Activated CD4-positive, alpha-beta T cell treated with anti-CD3 and anti-CD28 coated beads, Interleukin-2, amount 50 U/mL, for 24 hours (primary cell): ENCODE measurements at places on chromosomes 13 and 19.

DNA sequence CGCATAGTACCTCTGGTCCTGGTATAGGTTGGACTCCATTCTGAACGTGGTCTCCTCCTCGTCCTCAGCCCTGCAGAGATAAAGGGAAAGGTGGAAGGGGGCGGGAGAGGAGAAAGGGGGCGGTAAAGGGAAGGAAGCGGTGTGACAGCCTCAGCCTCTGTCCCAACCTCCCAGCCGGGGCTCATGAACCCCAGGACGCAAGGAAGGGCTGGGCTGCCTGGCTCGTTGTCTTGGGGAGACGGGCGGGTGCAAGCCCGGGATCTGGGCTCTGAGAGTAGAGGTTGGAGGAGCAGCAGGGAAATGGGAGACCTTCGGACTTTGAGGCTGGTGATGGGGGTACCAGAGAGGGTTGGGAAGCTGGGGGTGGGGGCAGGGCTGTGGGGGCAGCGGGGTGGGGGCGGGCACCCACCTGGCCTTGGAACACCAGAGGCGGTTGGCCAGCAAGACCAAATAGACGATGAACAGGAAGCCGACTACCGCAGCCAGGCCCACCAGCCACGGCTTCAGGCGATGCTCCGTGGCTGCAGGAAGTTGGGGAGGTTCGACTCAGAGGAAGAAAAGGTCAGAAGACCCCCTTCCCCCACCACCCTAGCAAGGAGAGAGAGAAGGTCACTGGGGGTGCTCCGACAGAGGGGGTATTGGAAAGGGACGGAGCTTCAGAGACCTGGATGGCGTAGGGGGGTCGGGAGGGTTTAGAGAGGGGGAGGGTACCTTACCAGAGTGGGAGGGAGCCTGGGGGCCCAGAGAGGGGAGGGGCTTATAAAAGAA lies 1.7 kb downstream of the SMIM24 start:
- no peak for DNase-seq

GRCh38 chr19:50720181-50720920 lies 749 bp upstream of the SHANK1 start:
- DNase-seq = no peak

DNA sequence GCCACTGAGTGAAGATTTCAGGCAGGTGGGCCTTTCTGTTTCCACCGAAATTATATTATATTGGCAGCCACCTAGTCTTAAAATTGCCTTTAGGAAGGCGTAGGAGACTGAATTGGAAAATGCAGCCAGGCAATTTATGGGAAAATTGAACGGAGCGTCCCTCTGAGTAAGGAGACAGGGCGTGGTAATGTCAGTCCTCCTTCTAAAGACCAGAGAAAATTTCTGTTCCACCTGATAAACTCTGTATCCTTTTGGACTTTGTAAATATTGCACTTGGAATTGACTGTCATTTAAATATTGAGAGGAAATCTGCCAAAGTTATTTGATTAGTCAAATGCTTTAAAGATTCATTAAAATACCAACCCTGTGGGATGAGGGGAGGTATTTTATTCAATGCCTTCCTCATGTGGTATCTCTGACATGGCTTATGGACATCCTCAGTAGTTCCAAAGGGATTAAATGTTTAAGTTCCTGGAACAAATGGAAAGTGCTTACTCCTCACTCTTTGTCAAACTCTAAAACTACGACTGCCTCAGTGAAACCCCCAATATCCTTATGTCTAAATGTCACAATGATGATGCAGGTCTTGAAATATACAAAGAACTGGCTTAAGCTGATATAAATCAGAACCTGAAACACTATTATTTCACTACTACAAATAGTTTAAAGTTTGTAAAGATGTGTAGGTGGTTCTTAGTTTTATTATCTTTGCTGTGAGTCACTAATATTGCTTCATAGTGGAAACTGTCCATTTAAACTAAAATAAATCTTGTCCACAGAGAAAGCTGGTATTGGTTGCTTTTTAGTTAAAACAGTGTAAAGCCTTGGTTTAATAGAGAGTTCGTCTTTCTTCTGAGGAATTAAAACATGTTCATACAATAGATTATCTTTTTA lies 203.2 kb downstream of the FGF14 start:
- no peak for DNase-seq

DNA sequence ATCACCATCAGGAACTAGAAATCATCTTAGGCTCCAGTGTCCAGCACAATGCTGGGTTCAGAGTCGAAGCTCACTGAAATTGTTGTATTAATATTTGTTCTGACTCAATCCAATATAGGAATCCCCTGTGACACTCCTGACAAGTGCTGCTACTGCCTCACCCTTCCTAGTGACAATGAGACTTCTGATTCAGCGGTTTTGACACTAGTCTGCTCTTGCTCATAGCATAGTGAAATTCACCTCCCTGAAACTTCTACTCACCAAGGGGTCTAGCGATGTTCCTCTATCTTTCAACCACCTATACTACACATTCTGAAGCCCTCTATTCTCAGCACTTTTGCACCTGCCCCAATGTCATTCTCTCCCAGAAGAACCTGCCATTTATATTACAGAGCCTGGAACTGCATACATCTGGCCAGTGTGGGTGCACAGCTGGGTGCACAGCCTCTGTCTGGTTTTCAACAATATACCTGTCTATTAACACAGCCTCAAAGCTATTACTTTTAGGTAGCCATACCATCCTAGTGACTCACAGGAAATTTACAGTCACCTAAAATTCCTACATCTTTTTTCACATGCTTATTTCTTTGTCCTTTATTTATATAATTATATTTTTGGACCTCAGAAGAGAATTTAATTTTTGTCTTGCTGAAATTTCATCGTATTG lies 88.3 kb downstream of the DOCK9 start:
- no peak for DNase-seq

DNA sequence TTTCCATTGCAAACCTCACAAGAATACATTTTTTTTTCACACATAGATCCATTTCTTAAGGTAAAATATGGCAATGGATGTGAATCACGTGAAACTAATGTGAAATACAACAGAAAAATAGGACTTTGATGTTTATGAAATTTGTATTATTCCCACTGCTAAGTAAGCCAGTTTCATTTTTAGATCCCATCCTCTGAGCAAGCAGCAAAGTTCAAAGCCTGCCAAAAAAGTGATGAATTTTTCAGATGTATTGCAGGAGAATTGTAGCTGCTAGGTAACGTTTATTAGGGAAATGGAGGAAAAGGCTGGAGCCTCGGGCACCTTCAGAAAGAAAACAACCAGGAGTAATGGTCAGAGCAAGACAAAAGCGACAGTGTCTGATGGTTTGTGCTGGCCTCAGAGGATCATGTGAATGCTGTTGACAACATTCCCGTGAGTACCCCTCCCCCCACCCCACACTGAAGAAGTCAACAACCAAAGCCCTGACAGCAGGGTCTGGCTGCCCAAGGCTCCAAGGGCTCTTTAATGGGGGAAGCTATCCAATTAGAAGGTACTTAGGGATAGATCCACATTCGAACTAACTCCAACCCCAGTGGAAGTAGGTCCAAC lies 95.5 kb downstream of the OXGR1 start:
- no peak for DNase-seq

GRCh38 chr13:112554214-112554850 lies 33.6 kb downstream of the TUBGCP3 start:
- DNase-seq = no peak

GRCh38 chr19:4115050-4115817 lies 8.7 kb downstream of the MAP2K2 start:
- peak; percentile 45 for DNase-seq

DNA sequence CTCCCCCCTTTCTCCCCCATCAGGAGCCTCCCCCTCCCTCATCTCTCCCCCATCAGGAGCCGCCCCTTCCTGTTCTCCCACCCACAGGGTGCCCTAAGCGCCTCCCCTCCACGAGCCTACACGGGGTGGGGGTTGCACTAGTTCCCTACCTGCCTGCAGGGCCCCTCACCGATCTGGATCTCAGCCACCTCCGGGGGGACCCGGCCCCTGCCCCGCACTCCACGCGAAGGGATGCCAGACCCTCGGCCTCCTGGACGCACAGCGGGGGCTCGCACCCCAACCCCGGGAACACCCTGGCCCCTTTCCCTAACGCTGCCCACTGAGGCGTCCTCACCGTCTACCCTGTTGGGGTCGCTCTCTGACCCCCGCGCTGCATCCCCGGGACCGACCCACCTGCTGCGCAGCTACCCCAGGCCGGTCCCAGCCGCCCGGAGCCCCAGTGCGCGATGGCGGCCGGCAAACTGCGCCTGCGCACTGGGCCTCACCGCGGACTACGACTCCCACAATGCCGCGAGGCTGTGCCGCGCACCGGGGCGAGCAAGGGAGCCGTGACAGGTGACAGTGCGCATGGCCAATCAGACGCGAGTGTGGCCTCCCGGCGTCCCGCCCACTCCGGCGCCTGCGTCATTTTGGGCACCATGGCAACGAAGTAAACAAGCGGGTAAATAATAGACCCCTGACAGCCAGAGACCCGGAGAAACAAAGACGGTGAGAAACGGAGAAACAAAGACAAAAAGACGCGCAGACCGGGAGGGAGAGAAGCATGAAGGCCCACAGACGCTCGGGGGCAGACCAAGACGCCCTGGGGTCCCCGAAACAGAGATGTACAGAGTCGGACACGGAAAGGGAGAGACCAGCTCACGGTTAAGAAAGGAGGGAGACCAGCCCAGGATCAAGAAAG lies at the start of gene ZSCAN18:
Gene ZSCAN18, minus strand, starts transcription at position 451 of the 901 bp plus-strand sequence. CDS start 7,964 bp downstream, outside the sequence.
- DNase-seq = peak; percentile 84

- DNase-seq = no peak
These were observed 628.3 kb upstream of the SLC10A2 start for GRCh38 chr13:103694471-103694870.

- DNase-seq = no peak
These were observed 242.9 kb upstream of the DACH1 start for GRCh38 chr13:72109863-72110262.

DNA sequence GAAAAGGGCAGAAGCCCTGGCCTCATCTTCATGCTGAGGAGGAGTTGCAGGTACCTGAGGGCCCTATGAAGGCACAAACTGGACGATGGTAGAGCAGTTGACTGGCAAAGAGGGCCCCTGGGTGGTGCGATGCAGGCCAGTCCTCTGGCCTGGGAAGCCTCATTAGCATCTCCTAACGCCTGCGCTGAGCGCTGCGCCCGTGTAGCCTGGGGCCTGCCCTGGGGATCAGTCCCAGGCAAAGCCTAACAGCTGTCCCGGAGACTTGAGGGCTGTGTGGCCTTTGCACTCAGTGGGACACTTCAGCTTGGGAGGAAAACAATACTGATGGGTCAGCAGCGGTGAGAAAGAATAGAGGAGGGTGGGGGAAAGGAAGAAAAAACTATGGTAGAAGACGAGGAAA lies 187.7 kb downstream of the RAP2A start:
- DNase-seq = no peak

- DNase-seq = no peak
These were observed 190.4 kb downstream of the DCLK1 start for GRCh38 chr13:35940734-35941133.

DNA sequence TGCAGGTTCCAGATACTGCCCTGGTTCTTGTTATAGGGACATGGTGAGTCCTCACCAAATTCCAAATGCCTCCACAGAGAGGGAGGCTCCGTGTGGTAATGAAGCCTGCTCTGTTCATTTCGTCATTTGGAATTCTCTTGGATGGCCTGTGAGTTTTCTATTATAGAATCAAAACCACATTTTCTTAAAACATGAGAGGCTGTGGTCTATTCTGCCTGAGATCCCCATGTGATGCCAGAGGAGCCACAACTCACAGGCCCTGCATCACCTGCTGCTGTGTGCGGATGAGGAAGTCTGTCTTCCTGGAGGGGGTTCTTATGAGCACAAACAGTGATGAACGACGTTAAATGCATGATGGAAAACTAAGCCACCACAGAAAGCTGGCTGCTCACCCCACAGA lies 264.4 kb downstream of the UQCRFS1 start:
- DNase-seq = no peak

GRCh38 chr13:29901710-29902631 lies 51.6 kb upstream of the UBL3 start:
- peak; percentile 30 for DNase-seq

DNA sequence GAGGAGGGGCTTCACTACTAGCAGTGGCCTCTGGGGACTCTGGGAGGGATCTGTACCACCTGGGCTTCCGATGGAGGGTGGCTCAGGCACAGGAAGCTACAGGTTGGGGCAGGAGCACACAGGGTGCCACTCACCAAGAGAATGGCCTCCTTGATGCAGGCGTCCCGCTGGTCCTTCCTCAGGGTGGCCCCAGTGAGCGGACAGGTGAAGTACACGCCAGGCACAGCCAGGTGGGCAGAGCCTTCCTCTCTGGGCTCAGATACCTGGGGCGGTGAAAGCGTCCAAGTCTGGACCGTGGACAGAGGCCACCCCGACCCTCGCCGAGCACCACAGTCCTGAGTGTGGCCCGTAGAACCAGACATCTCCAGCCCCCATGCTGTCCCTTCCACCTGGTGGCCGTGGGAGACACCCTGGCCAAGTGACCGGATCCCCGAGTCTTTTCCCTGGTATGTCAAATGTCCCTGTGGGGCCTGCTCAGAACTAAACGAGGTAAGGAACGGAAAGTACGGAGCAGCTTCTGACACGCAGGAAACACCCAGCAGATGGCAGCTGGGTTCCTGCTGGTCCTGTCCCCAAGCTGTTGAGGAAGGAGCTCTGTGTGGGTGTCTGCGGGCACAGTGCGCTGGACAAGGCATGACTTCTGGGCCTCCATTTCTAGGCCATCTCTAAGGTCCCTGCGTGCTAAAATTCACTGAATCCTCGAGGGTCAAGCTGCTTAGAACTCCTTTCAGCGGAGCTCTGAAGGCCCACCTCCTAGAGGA lies 5.2 kb downstream of the UBXN6 start:
- DNase-seq = no peak

- no peak for DNase-seq
These were observed 2.2 kb downstream of the PALM3 start for GRCh38 chr19:14059652-14060155.

GRCh38 chr19:52923778-52924593 lies 758 bp upstream of the ZNF888 start:
- no peak for DNase-seq

GRCh38 chr13:44331446-44331845 lies 42.2 kb upstream of the SERP2 start:
- no peak for DNase-seq

DNA sequence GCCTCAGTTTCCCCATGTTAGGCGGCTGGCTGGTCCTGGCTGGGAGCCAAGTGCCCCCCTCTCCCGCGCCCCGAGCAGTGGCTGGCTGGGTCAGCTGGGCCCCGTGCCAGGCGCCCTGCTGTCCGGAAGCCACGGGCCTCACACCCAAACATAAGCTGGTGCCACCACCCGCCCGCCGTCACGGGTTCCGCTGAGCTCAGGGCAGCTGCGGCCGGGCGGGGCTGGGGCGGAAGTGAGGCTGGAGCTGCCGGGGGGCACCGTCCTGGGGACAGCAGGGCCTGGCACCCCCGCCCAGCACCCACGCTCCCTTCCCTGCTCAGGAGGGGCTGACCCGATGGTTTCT lies 19.3 kb downstream of the HCN2 start:
- no peak for DNase-seq

DNA sequence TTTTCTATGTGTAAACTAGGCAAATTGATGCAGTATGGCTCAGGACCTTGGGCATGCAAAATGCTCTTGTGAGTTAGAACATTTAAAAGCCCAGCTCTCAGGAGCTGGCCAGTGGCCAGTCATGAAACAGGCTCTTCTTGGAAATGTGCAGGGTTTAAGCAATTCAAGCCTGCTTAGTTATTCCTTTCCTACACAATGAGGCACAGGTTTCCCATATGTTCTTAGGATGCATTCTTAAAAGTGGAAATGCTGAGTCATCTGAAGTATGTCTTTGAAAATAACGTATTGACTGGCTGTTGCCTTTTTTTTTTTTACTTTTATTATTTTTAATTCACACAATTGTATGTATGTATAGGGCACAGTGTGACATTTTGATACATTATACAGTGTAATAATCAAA lies 300.7 kb downstream of the SLC7A1 start:
- no peak for DNase-seq

GRCh38 chr13:26377038-26377437 lies 123.1 kb downstream of the CDK8 start:
- DNase-seq = no peak
